HepG2 (cell line): ENCODE measurements at places on chromosomes 3 and 15. TPM values are rescaled to one million over a fixed set of nuclear protein-coding genes. Genes with fewer than 3 reads are reported as not detected.

The DPPA2 gene
- not detected in 2 replicates for total RNA-seq

The CLDN16 gene
- total RNA-seq, result 0.21 and 0.24 TPM in 2 replicates

The TCAIM gene
- total RNA-seq, result 16.9 and 21.1 TPM in 2 replicates

The P3H2 gene
- total RNA-seq, result not detected in 2 replicates

The RPP14 gene
- total RNA-seq, result 15.4 and 21.5 TPM in 2 replicates

The B3GNT5 gene
- total RNA-seq, result not detected in 2 replicates

The GNB4 gene
- 0.13 and 0.36 TPM in 2 replicates for total RNA-seq

The IL17RE gene
- total RNA-seq, result 6.7 and 14.5 TPM in 2 replicates

The PPM1L gene
- 1.4 TPM in 2 replicates for total RNA-seq

The MYEF2 gene
- total RNA-seq, result 9.6 and 10.3 TPM in 2 replicates

The COL8A1 gene
- not detected in 2 replicates for total RNA-seq

The UBL7 gene
- total RNA-seq, result 55.0 and 63.2 TPM in 2 replicates

The C3orf85 gene
- total RNA-seq, result not detected in 2 replicates

The NR1I2 gene
- 10.9 and 13.4 TPM in 2 replicates for total RNA-seq

The ADAMTS17 gene
- 0.02 and 0.36 TPM in 2 replicates for total RNA-seq

The CMC1 gene
- 29.5 and 32.3 TPM in 2 replicates for total RNA-seq

The SLC6A11 gene
- 16.4 and 34.5 TPM in 2 replicates for total RNA-seq

The SLC27A2 gene
- total RNA-seq, result 12.3 and 23.4 TPM in 2 replicates

The RTP3 gene
- total RNA-seq, result 0.09 TPM in 1 of 2 replicates, not detected in the other
